ENCODE measurements at places on chromosomes 1 and 21.
A peak's percentile ranks its signal among the peaks of the same experiment; 100 is the strongest.

DNA sequence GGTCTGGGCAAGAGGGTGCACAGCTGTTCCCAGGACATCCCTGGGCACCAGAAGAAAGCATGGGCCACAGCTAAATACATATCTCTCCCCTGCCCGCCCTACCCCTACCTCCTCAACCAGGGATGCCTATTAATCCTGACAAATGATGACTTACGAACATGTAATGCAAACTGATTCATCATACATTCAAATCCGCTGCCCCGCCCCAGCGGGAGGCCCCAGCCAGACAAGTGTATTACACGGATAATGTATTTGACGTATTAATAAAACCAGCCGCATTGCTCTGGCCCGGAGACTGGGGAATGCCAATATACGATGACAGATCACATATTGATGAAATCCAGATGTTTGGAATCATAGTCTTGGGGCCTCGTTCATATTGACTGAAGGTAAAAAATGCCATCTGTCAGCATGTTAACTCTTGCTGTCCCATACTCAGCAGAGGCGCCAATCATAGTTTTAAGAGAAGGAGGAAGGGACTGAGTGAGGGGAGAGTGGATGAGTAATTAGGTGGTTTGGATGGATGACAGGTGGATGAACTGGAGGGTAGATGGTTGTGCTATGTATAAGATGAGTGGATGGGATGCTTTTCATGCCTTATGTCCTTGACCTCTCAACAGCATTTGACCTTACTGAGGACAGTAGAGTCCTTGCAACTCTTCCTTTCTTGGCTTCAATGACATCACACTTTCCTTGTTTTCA, 68.2 kb downstream of the TMEM53 start:
- no peak for DNase-seq

DNA sequence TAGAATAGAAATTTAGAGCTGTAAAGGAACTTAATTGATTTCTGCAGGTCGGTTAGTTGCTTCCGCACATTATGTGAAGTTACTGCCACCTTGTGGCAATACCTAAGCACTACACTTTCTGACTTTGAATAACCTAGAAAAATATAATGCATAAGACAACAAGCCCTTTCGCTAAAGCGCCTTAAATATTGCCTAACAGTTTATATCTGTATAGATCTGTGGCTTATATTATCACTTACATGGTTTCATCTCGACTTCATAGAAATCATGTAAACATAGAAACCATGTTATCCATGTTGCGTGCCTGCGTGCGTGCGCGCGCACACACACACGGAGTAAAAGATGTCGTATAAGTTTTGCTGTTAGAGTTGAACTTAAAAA, 10.9 kb upstream of the IFI16 start:
- peak; percentile 80 for DNase-seq

- no peak for DNase-seq
These were observed 4.3 kb upstream of the CELA2A start for GRCh38 chr1:15452216-15452615.

DNA sequence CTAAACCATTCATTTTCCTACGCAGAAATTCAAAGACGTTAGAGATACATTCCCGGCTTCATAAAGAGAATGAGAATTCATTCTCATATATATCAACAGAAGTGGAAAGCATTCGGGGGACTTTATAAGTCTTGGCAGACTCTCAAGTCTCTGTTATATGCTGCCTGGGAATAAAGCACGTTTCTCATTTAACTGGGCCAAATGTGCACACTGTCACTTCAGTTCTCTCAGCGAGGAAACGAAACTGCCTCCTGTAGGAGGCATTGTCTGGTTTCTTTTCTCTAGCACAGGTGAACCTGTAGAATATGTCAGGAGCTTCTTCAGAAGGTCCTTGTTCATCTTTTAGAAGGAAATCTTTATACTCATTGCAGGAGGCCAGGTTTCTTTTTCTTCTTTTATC, 367.6 kb downstream of the PTBP2 start:
- no peak for DNase-seq
